A549 treated with GW870086 at 1 μM for 4 hours (cell line): ENCODE measurements at places on chromosomes 6 and 20. TPM values are rescaled to one million over a fixed set of nuclear protein-coding genes. Genes with fewer than 3 reads are reported as not detected.

CD40 gene
- total RNA-seq, result 3.3 to 5.7 TPM (median 4.6 TPM) in 5 replicates

FOXC1 gene
- 4.6 to 7.4 TPM (median 6.6 TPM) in 5 replicates for total RNA-seq

HEBP2 gene
- total RNA-seq, result 18.7 to 39.8 TPM (median 37.1 TPM) in 5 replicates

LY6G6C gene
- 0.14 TPM in 1 of 5 replicates, not detected in the others for total RNA-seq

FERMT1 gene
- 13.4 to 16.1 TPM (median 15.4 TPM) in 5 replicates for total RNA-seq

TFAP2B gene
- not detected in 5 replicates for total RNA-seq

PPP1R3G gene
- 1.6 to 2.4 TPM (median 2.0 TPM) in 5 replicates for total RNA-seq

REV3L gene
- total RNA-seq, result 6.1 to 6.7 TPM (median 6.5 TPM) in 5 replicates

WFDC10B gene
- not detected in 5 replicates for total RNA-seq

NFATC2 gene
- total RNA-seq, result 7.0 to 9.5 TPM (median 8.5 TPM) in 5 replicates

DBNDD2 gene
- 25.1 to 32.4 TPM (median 27.5 TPM) in 5 replicates for total RNA-seq

HCRTR2 gene
- total RNA-seq, result not detected in 5 replicates

GPLD1 gene
- 0.88 to 1.1 TPM (median 1.1 TPM) in 5 replicates for total RNA-seq

NMBR gene
- total RNA-seq, result not detected in 5 replicates

FLRT3 gene
- total RNA-seq, result 1.1 to 1.6 TPM (median 1.3 TPM) in 5 replicates

CTAGE9 gene
- not detected in 5 replicates for total RNA-seq

OSER1 gene
- 43.4 to 57.9 TPM (median 51.2 TPM) in 5 replicates for total RNA-seq

OR2H2 gene
- not detected in 5 replicates for total RNA-seq

ULBP2 gene
- total RNA-seq, result 2.1 to 4.2 TPM (median 3.6 TPM) in 5 replicates

CALHM4 gene
- total RNA-seq, result not detected in 5 replicates

NCR2 gene
- total RNA-seq, result not detected in 5 replicates

FAM184A gene
- not detected in 5 replicates for total RNA-seq
